Activated T-helper 1 cell treated with anti-CD3 and anti-CD28 coated beads, Interleukin-2, amount 50 U/mL, for 16 hours (primary cell): ENCODE measurements at places on chromosomes 11 and 22.
A peak's percentile ranks its signal among the peaks of the same experiment; 100 is the strongest.

DNA sequence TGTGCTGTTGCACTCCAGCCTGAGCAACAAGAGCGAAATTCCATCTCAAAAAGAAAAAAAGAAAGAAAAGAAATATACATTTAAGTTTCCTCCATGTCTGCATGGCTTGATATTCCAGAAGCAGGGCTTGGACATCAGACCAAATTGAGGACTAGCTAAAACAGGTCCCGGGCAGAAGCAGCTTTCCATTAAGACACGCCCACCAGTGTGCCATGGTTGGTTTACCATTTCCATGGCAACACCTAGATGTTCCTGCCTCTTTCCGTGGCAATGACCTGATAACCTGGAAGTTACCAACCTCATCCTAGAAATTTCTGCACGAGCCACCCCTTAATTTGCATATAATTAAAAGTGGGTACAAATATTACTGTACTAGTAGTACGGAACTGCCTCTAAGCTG, 111.3 kb downstream of the NAT10 start:
- DNase-seq: no peak

- no peak for DNase-seq
These were observed 13.7 kb downstream of the EHD1 start for GRCh38 chr11:64864473-64865285.

DNA sequence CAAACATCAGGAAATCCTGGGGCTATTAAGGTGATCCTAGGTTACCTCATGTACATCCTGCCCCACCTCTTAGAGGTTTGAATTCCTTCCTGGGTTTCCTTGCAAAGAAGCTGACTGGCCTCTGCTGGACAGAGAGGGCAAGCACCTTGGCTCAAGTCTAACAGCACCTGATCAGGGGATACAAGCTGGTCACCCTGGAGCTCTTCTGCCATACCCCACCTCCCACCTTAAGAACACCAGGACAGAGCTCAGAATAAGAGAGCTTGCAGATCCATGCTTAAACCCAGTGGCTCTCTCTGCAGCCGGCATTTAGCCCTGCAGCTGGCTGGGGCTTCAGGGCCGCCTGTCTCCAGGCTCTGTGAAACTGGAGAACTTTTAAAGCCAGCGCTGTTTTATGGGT, 386.6 kb upstream of the NARS2 start:
- no peak for DNase-seq

DNA sequence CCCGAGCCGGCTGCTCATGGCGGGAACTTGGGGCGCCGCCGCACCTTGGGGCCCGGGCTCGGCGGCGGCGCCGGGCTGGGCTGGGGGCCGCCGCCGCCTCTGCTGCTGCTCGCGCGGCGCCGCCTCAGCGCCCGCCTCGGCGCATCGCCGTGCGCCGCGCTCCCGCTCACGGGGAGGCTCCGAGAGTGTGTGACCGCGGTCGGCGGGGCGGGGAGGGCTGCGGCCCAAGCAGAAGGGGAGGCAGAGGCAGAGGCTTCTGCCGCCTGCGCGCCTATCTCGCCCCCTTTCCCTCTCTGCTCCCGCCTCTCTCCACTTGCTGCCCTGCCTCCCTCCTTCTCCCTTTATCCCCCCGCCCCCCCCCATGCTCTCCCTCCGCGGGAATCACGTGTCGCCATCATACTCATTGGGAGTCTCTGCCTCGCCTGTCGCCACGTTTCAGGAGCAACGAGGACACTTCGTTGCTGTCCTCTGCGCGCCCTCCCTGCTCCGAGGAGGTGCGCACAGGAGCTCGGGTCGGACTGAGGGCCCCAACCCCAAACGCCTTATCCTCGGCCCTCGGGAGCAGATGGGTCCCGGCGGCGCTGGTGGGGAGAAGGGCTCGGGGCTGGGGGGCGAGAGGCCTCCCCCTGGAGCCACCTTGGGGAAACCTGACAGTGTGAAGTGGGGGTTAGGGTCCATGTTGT, at the start of gene GUCY1A2:
Gene GUCY1A2, minus strand, starts transcription at position 258 of the 683 bp plus-strand sequence. CDS start 421 bp downstream, outside the sequence.
- no peak for DNase-seq

DNA sequence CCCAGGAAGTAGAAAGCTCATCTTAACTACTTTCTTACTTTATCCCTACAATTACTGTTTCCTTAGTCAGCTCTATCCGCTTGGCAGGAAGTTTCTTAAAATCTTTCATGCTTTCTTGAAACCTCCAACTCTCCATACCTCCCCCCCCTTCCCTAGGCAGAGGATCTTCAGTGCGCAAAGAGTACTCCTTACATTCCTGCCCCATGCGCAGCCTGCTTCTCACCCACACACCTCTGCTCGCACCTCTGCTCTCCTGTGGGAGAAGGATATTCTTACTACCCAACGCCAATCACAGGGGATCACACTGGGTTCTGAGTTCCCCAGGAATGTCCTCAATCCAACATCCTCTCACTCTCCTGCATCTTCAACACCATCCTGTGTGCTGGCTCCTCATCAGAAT, 12.3 kb downstream of the TCF20 start:
- DNase-seq: no peak

DNA sequence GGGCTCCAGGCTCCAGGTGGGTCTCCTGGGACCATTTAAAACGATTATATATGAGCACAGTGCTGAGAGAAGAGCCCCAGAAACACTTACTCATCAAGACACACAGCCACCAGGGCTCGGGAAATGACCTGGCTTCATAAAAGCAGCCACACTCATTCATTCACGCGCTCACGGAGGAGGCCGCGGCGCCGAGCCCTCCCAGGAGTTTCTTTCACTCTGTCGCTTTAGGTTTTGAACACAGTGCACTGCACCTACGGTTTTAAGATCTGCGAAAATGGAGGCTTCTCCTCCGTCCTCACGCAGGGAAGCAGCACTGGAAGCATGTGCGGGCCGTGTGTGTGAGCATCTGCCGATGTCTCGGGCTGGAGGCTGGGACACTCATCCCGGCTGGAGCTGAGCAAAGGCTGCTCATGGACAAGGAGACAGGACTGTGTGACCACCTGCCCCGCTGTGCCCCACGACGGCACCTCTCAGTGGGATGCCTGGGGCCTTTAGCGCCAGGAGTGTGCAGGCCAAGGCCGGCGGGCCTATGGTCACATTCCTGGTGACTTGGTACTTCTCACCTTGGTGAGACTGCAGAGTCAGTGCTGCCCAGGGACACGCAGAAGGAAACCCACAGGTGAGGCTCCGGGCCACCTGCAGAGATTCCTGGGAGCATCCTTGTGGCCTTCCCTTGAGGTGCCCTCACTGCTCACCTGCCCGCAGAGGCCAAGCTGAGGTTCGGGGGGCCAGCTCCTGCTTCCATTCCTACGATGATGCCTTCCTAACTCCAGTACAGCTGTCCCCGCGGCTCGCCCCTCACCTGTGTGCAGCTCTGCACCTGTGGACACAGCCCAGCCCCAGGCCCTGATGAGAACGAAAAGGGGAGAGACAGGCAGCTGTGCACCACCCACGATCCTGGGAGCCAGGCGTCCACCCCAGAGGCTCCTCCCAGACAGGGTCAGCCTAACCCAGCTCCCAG, 872.0 kb downstream of the BRD1 start:
- DNase-seq: no peak

- DNase-seq: no peak
These were observed 75.8 kb downstream of the BUD13 start for GRCh38 chr11:116697011-116697410.

DNA sequence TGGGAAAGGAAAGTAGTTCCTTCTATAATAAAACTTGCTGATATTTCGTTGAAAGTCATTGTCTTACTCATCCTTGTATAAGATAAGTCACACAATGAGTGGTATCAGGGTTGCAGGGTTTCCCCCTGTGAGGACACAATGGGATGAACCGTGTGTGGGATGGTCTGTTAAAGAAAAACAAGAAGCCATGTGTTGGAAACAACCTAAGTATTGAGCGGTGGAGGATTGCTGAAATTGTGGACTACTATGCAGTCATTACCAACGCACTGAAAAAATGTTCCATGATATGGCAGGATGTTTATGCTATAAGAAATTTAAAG, 28.6 kb downstream of the PTPRJ start:
- DNase-seq: no peak

GRCh38 chr11:70060611-70061293, 17.4 kb upstream of the ANO1 start:
- DNase-seq: no peak

- DNase-seq: peak; percentile 34
These were observed 753 bp downstream of the STX3 start for GRCh38 chr11:59755701-59756557.
